Activated T-helper 1 cell treated with anti-CD3 and anti-CD28 coated beads, Interleukin-2, amount 50 U/mL, for 16 hours (primary cell): ENCODE measurements at places on chromosomes 2 and 18.

- DNase-seq: no peak
Observed at GRCh38 chr2:3972377-3972776, 269.0 kb downstream of the DCDC2C start.

DNA sequence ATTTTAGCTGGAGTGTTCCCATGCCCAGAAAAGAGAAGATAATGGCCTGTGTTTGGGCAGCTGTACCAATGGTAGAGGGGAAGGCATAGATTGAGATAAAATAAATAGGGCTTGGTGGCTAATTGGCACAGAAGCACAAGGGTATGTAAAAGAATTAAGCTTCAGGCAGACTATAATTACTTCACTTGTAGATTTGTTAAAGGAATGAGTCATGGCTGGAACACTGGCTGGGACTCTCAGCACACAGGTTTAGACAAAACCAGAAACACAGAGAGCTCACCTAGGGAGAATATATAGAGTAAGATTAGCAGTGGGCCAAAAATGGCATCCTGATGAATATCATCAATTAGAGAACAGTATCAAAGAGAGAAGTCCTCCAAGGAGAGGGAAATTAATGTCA, 198.3 kb upstream of the FIGN start:
- DNase-seq: no peak

DNA sequence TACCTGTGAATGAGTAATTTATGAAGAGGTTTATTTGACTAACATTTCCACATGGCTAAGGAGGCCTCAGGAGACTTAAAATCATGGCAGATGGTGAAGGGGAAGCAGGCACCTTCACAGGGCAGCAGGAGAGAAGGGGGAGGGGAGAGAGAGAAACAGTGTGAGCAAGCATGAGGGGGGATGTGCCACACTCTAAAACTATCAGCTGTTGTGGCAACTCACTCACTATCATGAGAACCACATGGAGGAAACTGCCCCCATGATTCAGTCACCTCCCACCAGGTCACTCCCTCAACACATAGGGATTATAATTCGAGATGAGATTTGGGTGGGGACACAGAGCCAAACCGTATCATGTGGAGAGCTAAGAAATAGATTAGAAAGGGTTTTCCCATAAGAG, 309.0 kb downstream of the RDH14 start:
- DNase-seq: no peak

GRCh38 chr2:237939251-237939650, 27.6 kb upstream of the UBE2F start:
- no peak for DNase-seq

- DNase-seq: no peak
Observed at GRCh38 chr2:30412684-30413570, 34.1 kb upstream of the LCLAT1 start.

GRCh38 chr2:137123226-137123625, 357.9 kb downstream of the THSD7B start:
- DNase-seq: no peak

DNA sequence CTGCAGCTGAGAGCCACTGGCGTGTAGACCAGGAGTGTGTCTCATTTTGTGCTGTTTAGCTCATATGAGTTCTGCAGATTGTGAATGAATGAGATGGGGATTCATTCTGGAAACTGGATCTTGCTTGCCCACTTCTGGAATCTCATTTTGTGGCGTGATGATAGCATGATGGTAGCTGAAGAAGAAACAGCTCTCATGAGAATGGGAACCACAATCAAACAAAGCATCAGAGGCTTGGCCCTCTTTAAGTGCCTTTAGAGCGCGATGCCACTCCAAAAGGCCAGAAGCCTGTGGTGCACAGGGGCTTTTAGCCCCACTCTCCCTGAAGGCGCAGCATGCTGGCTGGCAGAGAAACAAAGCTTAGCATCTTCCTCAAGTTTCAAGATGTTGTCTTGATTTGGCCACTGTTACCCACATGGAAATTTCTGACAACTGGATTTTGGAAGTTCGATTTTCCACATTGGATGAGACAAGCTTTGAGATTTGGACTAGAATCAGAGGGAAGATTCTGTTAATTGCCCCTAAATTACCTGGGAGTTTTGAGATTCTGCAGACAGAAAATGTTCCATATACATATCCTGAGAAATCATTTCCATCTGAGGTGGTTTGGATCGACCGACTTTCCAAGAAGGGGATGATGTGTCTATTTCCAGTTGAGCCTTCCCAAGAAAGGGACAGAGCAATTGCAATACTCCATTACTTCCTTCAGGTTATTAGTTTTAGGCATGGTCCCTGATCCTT, 234.5 kb downstream of the VAPA start:
- no peak for DNase-seq

DNA sequence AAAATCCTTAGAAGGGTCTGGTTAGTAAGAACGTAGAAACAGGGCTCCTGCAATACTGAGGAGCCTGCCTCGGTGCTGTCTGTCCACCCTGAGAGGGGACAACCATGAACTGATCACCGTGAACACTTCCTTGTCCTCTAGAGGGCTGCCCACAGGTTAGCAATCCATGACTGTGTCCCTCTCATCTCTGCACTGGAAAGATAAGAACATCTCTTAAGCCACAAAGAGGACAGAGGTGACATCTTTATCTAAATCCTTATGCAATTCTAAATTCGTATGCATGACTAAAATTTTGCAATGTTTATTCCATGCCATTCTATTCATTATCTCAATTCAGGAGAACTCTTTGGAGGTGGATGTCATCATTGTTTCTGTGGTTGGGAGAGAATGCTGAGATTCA, 12.8 kb downstream of the EFR3B start:
- no peak for DNase-seq

GRCh38 chr2:102317715-102318114, 6.4 kb downstream of the IL1RL1 start:
- DNase-seq: no peak

GRCh38 chr2:237296756-237297155, 117.2 kb downstream of the COL6A3 start:
- DNase-seq: no peak

DNA sequence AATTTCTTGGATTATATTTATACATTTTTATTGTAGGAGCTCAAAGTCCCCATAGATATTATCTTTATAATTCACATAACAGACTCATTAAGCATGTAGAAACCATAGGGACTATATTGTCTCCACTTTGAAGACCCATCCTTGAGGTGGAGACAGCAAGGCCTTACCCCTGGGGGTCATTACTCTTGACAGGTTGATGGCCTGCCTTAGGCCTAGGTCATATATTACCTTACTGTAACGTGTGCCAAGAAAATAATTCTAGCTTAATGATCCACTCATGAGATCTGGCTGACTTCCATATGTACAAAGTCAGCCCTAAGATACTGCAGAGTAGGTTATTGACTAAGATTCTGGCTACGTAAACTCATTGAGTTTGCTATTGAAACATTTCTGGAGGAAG, 65.4 kb upstream of the GLS start:
- DNase-seq: no peak

DNA sequence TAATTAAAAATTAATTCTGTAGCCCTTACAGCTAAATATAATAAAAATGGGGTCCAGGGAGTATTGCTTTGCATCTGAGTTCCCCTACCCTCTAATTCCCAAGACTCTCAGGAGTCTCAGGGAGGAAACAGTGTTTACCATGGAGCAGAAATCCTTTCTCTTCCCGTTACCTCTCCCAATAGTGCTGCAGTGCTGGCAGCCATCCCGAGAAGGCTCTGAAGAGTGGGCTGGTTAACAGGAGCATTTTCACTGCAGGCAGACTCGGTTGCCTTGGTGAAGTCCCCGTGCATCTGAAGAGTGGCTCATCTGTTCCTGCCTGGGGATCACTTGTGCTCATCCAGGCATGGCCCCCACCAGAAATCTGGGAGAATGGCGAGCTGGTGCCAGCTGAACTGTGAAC, 41.8 kb upstream of the TMEM178A start:
- no peak for DNase-seq

DNA sequence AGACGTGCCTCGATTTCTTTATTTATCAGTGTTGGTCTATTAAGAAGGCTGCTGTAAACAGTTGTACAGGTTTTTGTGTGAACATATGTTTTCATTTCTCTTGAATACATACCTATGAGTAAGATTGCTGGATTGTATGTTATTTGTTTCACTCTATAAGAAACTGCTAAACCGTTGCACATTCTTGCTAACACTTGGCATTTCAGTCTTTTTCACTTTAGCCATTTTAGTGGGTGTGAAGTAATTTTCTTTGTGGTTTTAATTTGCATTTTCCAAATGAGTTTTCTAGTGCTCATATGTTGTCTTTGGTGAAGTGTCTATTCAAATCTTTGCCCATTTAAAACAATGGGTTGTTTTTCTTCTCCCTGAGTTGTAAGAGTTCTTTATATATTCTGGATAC, 221.5 kb upstream of the SMAD7 start:
- no peak for DNase-seq
